ENCODE measurements at places on chromosomes 13 and 19. TPM values are rescaled to one million over a fixed set of nuclear protein-coding genes. Genes with fewer than 3 reads are reported as not detected.

Gene CNFN
- not detected for total RNA-seq

Gene TMEM145
- total RNA-seq = 0.78 TPM

Gene CBLC
- not detected for total RNA-seq

Gene THAP8
- total RNA-seq = 2.0 TPM

Gene KLK12
- not detected for total RNA-seq

DNA sequence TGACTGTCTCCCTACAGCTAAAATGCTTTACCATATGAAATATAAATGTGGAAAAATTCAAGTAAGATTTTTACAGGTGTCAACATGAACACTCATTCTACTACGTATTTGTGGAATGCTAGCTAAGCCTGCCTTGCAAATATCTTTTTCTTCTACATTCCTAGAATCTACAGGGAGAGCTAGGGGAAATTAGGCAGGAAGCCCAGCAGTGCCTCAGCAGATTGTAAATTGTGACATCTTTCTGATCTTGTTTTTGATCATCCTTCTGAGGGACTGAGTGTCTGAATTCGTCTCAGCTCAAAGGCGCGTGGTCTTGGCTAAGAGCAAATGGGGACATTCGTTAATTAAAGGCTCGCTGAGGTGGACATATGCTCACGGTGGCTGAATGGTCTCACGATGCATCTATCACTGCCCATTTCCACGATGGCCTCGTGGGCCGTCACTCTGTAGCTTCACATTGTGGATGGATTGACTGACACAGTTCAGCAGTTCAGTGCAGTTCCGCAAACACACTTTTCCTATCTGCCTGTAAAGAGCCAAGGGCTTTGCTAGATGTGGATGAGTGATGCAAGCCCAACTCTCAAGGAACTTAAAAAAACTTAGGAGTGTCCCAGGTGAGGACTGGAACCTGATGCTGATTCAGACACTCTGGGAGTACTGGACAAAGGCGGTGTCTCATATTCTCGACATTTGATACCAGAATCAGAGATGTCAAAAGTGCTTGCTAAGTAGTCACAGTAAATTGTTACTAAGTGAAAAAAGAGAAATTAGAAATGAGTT lies 562.5 kb downstream of the EFNB2 start:
- H3K36me3 ChIP-seq = no peaks in the 10 kb centered on the region
- H3K27ac ChIP-seq = no peak overlapping the region
- no peaks in the 10 kb centered on the region for H3K27me3 ChIP-seq
- no peak for DNase-seq

- H3K4me1 ChIP-seq = peaks cover 5% of the 10 kb centered on the region
- peak; percentile 67 for DNase-seq
- no peak within 1 kb of the TSS for H3K27ac ChIP-seq
- no peaks in the 10 kb centered on the region for H3K36me3 ChIP-seq
Measured at GRCh38 chr19:46495786-46496099, at the start of gene PNMA8B. PNMA8B (minus strand) TSS chr19:46495867; CDS start chr19:46495465, 402 bp downstream.

DNA sequence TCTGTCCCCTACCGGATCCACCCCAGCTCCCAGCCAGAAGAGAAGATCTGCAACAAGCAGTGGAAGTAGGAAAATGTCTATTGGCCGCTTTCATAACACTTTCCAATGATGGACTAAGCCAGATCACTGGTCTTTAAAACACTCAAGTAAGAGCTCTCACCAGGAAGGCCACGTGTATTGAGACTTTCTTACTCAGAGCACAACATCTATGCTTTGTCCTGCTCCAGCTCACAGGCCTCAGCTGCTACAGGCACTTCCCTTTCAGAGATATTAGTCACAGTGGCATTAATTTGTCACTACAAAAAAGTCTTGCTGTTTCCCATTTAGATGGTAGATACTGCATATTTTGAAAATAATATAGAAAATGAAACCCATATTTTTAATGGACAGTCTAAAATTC lies 164.2 kb downstream of the ABCC4 start:
- peak; percentile 43 for DNase-seq
- no peak overlapping the region for H3K4me3 ChIP-seq
- H3K36me3 ChIP-seq = peaks cover 21% of the 10 kb centered on the region
- no peak overlapping the region for H3K27ac ChIP-seq
- peaks cover 4% of the 10 kb centered on the region for H3K4me1 ChIP-seq

DNA sequence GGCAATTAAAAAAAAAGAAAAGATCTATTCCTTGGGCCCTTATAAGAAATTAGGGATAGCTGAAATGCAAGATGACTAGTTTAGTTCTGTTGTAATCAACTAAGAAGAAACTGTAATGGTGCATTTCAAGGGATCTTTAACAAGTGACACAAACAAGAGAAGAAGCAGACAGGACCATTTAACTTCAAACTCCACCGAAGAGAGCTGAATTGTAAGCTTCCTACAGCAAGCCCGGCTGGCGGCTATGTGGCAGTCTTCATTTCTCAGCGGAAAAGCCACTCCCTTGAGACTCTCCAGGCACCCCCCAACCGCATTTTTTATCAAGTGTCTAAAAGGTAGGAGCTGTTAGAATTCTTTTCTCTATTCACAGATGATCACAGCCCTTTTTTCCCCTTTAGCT lies 305.2 kb upstream of the ZNF507 start:
- H3K36me3 ChIP-seq = no peaks in the 10 kb centered on the region
- no peak for DNase-seq

- H3K4me3 ChIP-seq = peak overlapping the region; percentile 93
- no peak overlapping the region for H3K27ac ChIP-seq
- peaks cover 22% of the 10 kb centered on the region for H3K4me1 ChIP-seq
- H3K27me3 ChIP-seq = no peaks in the 10 kb centered on the region
- no peak for DNase-seq
Measured at GRCh38 chr19:12484011-12484370, 625 bp downstream of the ZNF709 start.

- peaks cover 4% of the 10 kb centered on the region for H3K36me3 ChIP-seq
- H3K27ac ChIP-seq = no peak overlapping the region
- DNase-seq = no peak
- peaks cover 15% of the 10 kb centered on the region for H3K4me1 ChIP-seq
- peaks cover 6% of the 10 kb centered on the region for H3K27me3 ChIP-seq
Measured at GRCh38 chr13:76878043-76878442, 8.2 kb downstream of the KCTD12 start.

GRCh38 chr19:49140951-49141350 lies 14.2 kb downstream of the HRC start:
- H3K27ac ChIP-seq = no peak overlapping the region

GRCh38 chr19:3477951-3478350 lies 2.4 kb downstream of the SMIM24 start:
- DNase-seq = no peak
- H3K4me3 ChIP-seq = peak overlapping the region; percentile 68
- no peaks in the 10 kb centered on the region for H3K36me3 ChIP-seq
- peaks cover 2% of the 10 kb centered on the region for H3K27me3 ChIP-seq

- no peak for DNase-seq
- H3K36me3 ChIP-seq = no peaks in the 10 kb centered on the region
- no peak overlapping the region for H3K4me3 ChIP-seq
- H3K4me1 ChIP-seq = no peaks in the 10 kb centered on the region
- peaks cover 8% of the 10 kb centered on the region for H3K27me3 ChIP-seq
Measured at GRCh38 chr13:44904967-44905366, 84.3 kb downstream of the NUFIP1 start.

Data from activated CD4-positive, alpha-beta T cell treated with anti-CD3 and anti-CD28 coated beads, Interleukin-2, amount 10 ng/mL, durations not matched to agents 24 days and 14 days (primary cell).